ENCODE measurements at places on chromosomes 7 and 10. TPM values are rescaled to one million over a fixed set of nuclear protein-coding genes. Genes with fewer than 3 reads are reported as not detected.
A peak's percentile ranks its signal among the peaks of the same experiment; 100 is the strongest.

GIMAP1 gene
- 10.2 TPM for total RNA-seq

ADRA2A gene
- total RNA-seq, result 3.6 TPM

NPTX2 gene
- 52.5 TPM for total RNA-seq

DNA sequence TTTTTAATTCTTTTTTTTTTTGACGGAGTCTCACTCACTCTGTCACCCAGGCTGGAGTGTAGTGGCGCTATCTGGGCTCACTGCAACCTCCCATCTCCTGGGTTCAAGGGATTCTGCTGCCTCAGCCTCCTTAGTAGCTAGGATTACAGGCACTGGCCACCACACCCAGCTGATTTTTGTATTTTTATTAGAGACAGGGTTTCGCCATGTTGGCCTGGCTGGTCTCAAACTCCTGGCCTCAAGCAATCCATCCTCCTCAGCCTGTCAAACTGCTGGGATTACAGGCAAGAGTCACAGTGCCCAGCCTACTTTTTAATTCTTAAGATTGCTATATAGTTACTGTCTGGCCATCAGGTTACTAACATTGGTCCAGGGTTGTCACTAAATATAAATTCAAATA is 59.6 kb downstream of the ZNF277 start:
- no peak for DNase-seq

- no peak for DNase-seq
These were observed 26.0 kb downstream of the PRSS2 start for GRCh38 chr7:142796501-142797390.

GRCh38 chr7:102450242-102450641 is 14.4 kb downstream of the ALKBH4 start:
- DNase-seq, result no peak

- no peak for DNase-seq
These were observed 101.7 kb upstream of the KLF6 start for GRCh38 chr10:3886641-3887251.

DNA sequence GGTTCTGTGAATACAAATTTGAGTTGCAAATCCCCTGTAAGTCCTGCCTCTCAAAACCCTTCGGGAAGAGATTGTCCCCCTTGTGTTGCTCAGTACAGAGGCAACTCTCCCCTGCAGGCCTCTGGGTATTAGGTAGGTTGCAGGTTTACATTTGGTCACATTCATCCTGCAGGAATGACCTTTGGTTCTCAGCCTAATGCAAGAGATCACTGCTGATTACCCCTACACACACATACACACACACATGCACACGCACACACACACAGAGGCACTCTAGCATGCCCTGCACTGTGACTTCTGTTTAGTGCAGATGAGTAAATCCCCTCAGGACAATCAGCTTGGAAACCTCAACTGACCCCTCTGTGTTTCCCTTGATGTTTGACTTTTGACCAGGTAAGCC is 69.2 kb downstream of the C10orf67 start:
- DNase-seq, result no peak

GRCh38 chr10:21261842-21262294 is 263.6 kb downstream of the SKIDA1 start:
- no peak for DNase-seq

GRCh38 chr7:55127135-55127551 is 108.3 kb downstream of the EGFR start:
- DNase-seq, result peak; percentile 74
